ENCODE measurements at places on chromosomes 11 and 22.
A peak's percentile ranks its signal among the peaks of the same experiment; 100 is the strongest.

GRCh38 chr11:133740963-133741362, 104.3 kb downstream of the SPATA19 start:
- no peak for DNase-seq

- DNase-seq: peak; percentile 59
Measured at GRCh38 chr11:35943713-35944502, at the start of gene LDLRAD3. Gene LDLRAD3, plus strand, starts transcription at chr11:35944062. Its CDS starts 37 bp downstream, at chr11:35944099.

- DNase-seq: no peak
Measured at GRCh38 chr11:46559815-46560214, 34.0 kb downstream of the AMBRA1 start.

- DNase-seq: no peak
Measured at GRCh38 chr22:19826619-19826950, 28.1 kb downstream of the GNB1L start.

DNA sequence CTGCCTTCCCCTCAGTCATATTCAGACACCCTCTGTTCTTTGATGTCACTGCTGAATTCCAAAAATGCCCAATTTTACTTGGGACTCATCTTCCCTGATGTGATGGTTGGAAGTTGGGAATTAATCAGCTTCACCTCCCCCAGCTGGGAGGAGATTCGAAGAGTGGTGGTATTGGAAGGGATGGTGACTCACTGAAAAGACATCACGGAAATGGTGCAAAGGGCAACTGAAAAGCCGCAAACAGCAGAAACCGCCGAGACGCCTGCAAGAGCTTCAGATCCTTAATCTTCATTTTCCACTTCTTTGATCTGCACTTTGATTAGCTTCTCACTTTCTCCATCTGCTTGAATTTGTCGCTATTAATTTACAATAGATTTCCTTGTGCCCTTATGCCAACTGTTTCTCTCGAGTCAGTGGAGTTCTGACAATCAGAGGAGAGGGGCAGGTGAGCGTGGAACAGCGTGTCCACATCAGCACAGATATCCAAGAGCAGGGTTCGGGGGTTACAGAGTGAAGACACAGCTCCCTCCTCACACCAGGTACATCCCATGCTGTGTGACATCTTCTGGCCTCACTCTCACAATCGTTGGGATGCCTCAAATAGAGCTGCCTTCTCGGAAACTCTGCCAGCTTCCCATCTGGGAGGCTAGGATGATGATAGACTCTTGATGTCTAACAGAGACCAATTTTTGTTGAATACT, 325.4 kb downstream of the BRD1 start:
- no peak for DNase-seq

GRCh38 chr22:50267591-50268390, 2.4 kb downstream of the MAPK11 start:
- no peak for DNase-seq

DNA sequence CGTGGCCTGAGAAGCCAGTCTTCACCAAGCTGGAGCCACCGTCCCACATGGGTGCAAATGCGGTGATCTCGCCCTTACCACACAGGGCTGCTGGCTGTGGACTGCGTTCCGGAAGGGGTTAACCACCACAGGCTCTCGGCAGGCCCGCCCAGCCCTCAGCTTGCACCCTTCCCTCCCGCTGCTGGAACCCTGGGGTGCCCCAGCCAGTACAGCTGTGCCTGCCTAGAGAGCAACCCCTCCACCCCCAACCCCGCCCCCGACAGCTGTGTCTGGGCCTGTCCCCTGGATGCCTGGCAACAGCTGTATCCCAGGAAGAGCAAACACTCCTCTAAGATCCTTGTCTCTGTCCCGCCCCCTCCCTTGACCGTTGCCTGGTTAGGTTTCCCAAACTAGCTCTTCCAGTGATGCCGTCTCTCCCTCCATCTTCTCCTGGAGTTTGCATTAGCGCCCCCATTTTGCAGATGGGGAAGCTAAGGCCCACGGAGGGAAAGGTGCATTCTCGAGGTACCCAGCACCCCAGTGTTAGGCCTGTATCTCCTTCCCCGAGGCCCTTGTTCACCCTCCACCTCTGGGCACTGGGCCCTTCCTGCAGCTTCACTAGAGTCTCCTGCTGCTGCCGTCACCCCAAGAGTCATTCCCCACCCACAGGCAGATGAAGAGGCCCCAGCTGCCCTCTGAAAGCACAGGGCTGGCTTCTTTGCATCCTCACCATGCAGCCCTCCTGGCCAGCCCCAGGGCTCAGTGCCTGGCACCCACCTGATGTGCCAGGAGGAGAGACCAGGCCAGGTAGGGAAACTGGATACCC, 12.6 kb upstream of the COX8A start:
- DNase-seq: peak; percentile 56

- no peak for DNase-seq
Measured at GRCh38 chr11:47409440-47410369, 1.3 kb downstream of the SLC39A13 start.

GRCh38 chr11:47943721-47944586, 36.4 kb upstream of the PTPRJ start:
- no peak for DNase-seq

- no peak for DNase-seq
Measured at GRCh38 chr11:76700177-76701100, 29.9 kb upstream of the LRRC32 start.

DNA sequence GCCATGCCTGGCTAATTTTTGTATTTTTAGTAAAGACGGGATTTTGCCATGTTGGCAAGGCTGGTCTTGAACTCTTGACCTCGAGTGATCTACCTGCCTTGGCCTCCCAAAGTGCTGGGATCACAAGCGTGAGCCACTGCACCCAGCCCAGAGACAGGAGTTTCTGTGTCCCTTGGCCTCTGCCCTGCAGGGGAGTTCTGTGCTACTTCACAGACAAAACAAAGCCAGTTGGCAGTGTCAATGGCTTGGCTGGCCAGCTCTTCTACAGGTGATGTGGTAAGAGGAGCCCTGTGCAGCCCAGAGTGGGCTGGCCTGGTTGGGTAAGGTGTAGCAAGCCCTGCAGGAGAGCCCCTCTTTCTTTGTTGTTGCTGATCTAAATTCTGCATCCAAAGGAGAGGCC, 60.5 kb upstream of the SHISAL1 start:
- no peak for DNase-seq

GRCh38 chr22:40024201-40025061, 29.7 kb downstream of the FAM83F start:
- DNase-seq: peak; percentile 6

DNA sequence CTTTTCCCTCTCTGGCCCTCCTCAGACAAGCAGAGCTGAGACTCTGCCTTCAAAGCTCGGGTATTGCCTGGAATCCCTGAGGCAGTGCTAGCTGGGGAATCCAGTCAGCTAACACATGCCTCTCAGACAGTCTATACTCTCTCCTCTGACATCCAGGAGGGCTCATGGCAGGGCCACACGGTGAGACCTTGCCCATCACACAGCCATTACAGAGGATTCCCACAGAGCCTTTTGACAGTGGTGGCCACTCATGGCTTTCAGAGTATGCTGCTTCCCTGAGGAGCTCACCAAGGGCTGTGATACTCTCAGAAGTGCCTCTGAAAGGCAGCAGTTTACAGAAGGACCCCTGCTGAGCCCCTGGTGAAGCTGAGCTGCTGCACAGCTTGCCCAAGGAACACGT, 165.3 kb downstream of the RRAS2 start:
- no peak for DNase-seq

- no peak for DNase-seq
Measured at GRCh38 chr11:72808331-72808798, 5.8 kb upstream of the ATG16L2 start.

- no peak for DNase-seq
Measured at GRCh38 chr22:24985826-24986214, 33.3 kb downstream of the KIAA1671 start.

DNA sequence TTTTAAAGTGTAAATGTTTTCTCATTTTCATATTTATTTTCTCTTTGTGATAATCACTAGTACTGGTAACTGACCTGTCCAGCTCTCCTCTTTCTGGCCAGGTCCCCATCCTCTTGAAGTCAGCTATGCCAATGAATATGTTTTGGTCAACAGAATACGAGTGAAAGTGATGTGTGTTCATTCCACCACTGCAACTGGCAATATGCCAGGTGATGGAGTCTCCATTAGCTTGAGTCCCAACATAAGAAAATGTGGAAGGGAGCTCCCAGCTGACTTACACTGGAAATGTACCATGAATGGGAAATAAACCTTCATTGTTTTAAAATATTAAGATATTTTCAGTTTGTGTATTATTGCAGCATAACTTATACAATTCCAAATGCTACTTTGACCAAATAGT, 75.8 kb downstream of the CCDC34 start:
- DNase-seq: no peak

GRCh38 chr11:12363373-12363772, 14.0 kb upstream of the PARVA start:
- DNase-seq: no peak

DNA sequence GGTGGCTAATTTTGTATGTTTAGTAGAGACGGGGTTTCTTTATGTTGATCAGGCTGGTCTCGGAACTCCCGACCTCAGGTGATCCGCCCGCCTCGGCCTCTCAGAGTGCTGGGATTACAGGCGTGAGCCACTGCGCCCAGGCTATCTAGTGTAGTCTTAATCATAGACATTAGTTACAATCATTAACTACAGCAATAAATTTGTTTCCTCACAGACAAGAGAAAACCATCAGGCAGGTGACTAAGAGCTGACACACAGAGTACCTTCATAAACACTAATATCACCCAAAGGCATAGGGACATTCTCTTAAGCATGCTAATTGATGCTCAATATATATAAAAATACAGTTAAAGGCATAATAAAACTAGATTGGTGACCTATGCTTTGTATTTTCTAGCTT, 19.4 kb downstream of the SDHD start:
- DNase-seq: no peak

DNA sequence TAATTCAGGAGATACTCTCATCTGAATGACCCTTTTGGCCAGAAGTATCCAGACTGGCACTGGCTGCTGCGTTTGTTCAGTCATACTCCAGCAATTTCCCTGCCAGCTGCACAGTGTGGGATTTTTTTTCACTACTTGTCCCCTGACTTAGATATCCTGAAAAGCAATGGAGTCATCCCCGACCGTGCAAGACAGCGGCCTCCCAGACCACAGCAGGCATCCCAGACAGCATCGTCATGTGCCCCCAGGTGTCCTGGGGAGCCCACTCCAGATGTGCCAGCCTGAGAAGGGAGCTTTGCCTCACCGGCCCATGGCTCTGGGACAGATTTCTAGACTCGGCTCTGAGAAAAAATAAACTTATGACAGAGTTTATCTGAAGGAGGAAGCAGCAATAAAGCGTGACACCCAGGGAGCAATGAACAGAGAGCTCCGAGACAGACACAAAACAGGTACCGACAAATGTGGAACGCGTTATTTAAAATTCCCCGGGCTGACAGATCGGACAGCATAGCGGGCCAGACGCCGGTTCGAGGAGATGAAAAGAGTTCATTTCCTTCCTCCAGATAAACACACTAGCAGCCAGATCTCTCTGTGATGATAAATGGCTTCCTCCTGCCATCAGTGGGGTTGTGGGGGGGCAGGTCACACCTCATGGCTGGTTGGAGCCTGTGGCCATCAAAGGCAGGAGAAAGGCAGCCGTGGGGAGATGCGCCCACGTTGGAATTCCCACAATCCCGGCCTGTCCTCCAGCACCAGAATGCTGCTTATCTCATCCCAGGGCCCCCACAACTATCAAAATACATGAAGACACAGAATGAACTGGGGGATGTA, 106.4 kb upstream of the FGF3 start:
- no peak for DNase-seq

GRCh38 chr22:28547132-28547842, 132.4 kb downstream of the TTC28 start:
- DNase-seq: no peak

GRCh38 chr11:67006029-67006884, 16.7 kb upstream of the SYT12 start:
- no peak for DNase-seq

DNA sequence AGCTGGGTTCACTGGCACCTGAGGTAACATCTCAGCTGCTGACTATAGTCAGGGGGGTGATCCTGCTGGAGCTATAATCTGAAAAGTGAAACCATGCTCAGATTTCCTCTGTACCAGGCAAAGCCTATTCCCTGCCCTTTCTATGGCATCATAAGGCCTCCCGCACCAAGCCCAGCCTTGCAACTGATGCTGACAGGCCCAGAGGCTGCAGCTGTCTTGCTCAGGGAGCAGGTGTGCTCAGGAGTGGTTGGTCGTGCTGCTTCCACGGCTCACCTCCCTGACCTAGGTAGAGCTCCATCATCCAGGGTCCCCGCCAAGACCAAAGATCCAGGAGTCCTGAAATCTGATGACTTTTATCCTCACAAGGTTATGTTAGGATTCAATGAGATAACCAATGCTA, 121.7 kb downstream of the FEZ1 start:
- peak; percentile 23 for DNase-seq

- no peak for DNase-seq
Measured at GRCh38 chr22:17035246-17035645, 27.2 kb upstream of the GAB4 start.

GRCh38 chr22:28943501-28943879, 60.1 kb downstream of the ZNRF3 start:
- DNase-seq: no peak

DNA sequence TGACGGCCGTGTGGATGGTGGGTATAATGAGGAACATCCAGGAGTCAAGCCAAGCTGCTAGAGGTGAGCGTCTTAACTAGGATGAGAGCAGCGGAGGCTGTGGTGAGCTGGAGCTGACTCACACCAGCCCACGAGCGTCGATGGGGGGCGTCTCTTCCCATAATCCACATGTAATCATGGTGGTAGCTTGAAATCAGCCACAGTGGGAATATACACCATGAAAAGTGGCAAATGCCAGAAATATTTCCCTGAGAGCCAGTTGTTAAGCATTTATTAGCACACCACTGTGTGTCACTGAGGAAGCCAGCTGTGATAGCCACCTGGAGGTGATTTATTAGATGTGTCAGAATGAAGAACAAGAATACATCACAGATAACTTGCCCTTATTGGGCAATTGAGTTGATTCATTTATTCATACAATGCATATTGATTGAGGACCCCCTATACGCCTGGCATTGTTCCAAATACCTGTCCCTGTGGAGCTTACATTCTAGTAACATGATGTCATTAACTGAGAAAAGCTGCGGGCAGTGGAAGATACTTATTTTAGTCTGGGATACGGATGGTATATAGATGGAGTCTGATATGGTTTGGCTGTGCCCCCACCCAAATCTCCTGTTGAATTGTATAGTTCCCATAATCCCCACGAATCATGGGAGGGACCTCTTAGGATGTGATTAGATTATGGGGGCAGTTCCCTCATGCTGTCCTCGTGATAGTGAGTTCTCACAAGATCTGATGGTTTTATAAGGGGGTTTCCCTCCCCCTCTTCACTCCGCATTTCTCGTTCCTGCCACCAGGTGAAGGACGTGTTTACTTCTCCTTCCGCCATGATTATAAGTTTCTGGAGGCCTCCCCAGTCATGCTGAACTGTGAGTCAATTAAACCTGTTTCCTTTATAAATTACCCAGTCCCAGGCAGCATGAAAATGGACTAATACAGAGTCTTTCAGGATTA, 473.4 kb downstream of the METTL15 start:
- DNase-seq: no peak

- DNase-seq: peak; percentile 40
Measured at GRCh38 chr11:441418-442274, at the start of gene ANO9. Gene ANO9, minus strand, starts transcription at chr11:442011. Its CDS starts 85 bp downstream, at chr11:441926.

- DNase-seq: no peak
Measured at GRCh38 chr11:18775492-18776292, 15.9 kb downstream of the PTPN5 start.
